ENCODE measurements at places on chromosomes 4 and X. TPM values are rescaled to one million over a fixed set of nuclear protein-coding genes. Genes with fewer than 3 reads are reported as not detected.

GRCh38 chr4:156217236-156217635, 263.6 kb upstream of the CTSO start:
- H3K27me3 ChIP-seq = no peaks in the 10 kb centered on the region
- no peak overlapping the region for H3K27ac ChIP-seq
- no peaks in the 10 kb centered on the region for H3K4me1 ChIP-seq
- no peak overlapping the region for H3K4me3 ChIP-seq

DNA sequence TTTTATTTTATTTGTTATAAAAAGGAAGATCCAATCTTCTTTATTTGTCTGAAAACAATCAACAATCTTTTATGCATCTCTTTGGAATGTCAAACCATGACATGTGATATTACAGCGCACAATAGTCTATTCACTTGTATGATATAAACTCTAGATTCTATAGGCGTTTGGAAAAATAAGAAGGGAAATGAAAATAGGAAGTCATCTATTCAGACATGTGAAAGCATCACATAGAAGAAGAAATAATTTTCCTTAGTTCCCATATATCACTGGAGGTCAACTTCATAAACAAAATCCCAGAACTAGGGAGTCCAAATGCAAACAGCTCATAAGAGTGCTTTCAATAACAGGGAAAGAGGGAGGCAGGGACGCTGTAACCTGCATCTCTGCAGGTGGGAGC, 139.5 kb upstream of the RASGEF1B start:
- no peaks in the 10 kb centered on the region for H3K27me3 ChIP-seq
- H3K27ac ChIP-seq = no peak overlapping the region
- DNase-seq = no peak

GRCh38 chr4:41041551-41041950, 172.8 kb downstream of the APBB2 start:
- H3K27ac ChIP-seq = no peak overlapping the region
- no peaks in the 10 kb centered on the region for H3K36me3 ChIP-seq
- no peak overlapping the region for H3K4me3 ChIP-seq
- no peaks in the 10 kb centered on the region for H3K4me1 ChIP-seq
- H3K27me3 ChIP-seq = no peaks in the 10 kb centered on the region

GRCh38 chr4:38957261-38957815, 74.9 kb downstream of the TMEM156 start:
- peaks cover 22% of the 10 kb centered on the region for H3K36me3 ChIP-seq
- DNase-seq = no peak
- peak overlapping the region; percentile 25 for H3K4me3 ChIP-seq
- no peaks in the 10 kb centered on the region for H3K27me3 ChIP-seq

GRCh38 chrX:13996650-13997049, 33.0 kb downstream of the GEMIN8 start:
- H3K4me1 ChIP-seq = no peaks in the 10 kb centered on the region
- no peak overlapping the region for H3K27ac ChIP-seq
- no peak for DNase-seq

The MTNR1A gene
- not detected for total RNA-seq

Data from activated T-cell treated with anti-CD3 and anti-CD28 coated beads, Interleukin-2, amount 50 U/mL, for 72 hours (primary cell).